ENCODE measurements at places on chromosomes 5 and 9. TPM values are rescaled to one million over a fixed set of nuclear protein-coding genes. Genes with fewer than 3 reads are reported as not detected.

DNA sequence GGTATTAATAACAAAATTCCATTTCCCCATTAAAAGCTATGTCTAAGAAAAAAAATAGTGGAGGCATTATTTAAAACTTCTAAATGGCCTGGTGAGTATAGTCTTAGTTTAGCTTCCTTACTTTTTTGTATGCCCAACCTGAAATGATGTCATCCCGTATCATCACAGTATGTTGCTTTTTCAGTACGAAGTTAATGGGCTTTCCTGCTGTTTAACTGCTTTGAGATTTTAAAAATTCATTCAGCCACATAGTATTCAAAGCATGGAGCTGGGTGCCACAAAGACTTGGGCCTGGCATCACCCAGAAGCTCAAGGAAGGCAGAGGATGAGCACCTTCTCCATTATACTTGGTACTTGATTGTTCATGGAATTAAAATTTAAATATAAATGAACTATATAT lies 7.4 kb downstream of the F2RL2 start:
- no peak overlapping the region for H3K4me3 ChIP-seq
- H3K27me3 ChIP-seq = no peaks in the 10 kb centered on the region
- no peaks in the 10 kb centered on the region for H3K4me1 ChIP-seq
- no peak for DNase-seq
- H3K36me3 ChIP-seq = peaks cover 3% of the 10 kb centered on the region

GRCh38 chr5:76527685-76528161 lies 95.5 kb downstream of the F2RL2 start:
- no peaks in the 10 kb centered on the region for H3K27me3 ChIP-seq
- no peak overlapping the region for H3K27ac ChIP-seq
- H3K4me3 ChIP-seq = no peak overlapping the region
- H3K36me3 ChIP-seq = no peaks in the 10 kb centered on the region
- H3K4me1 ChIP-seq = peaks cover 10% of the 10 kb centered on the region
- DNase-seq = no peak

Gene C5
- 37.8 TPM for total RNA-seq

GRCh38 chr5:150295172-150295634 lies 5.6 kb upstream of the CAMK2A start:
- H3K27ac ChIP-seq = no peak overlapping the region
- H3K27me3 ChIP-seq = no peaks in the 10 kb centered on the region
- H3K36me3 ChIP-seq = no peaks in the 10 kb centered on the region
- DNase-seq = peak; percentile 69
- peaks cover 5% of the 10 kb centered on the region for H3K4me1 ChIP-seq

DNA sequence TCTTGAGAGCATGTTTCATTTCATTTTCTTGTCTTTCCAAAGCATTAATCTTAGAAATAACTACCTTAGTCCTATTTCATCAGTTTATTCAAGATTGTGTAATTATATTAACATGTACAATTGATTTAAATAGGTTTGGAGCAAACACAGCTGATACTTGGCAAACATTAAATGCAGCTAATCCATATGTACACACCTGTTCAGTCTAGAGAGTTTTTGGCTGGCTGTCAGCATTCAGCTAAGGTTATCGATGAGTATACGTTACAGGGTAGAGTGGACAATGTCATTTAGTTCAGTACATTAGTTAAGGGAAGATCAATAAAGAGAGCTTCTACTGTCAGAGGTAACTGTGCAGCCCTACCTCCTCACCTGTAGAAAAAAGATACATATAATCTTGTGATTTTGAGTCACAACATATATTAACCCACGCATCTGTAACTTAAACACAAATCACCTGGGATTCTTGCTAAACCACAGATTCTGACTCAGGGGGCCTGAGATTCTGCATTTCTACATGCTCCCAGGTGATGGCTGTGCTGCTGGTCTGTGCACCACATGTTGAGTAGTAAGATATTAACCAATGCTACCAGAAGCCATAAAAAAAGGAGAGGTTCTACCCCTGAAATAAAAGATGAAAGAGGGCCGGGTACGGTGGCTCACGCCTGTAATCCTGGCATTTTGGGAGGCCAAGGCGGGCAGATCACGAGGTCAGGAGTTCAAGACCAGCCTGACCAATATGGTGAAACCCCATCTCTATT lies 34.1 kb upstream of the PCA3 start:
- H3K27ac ChIP-seq = no peak overlapping the region
- no peaks in the 10 kb centered on the region for H3K36me3 ChIP-seq
- H3K27me3 ChIP-seq = no peaks in the 10 kb centered on the region
- DNase-seq = no peak
- no peaks in the 10 kb centered on the region for H3K4me1 ChIP-seq
- no peak overlapping the region for H3K4me3 ChIP-seq

DNA sequence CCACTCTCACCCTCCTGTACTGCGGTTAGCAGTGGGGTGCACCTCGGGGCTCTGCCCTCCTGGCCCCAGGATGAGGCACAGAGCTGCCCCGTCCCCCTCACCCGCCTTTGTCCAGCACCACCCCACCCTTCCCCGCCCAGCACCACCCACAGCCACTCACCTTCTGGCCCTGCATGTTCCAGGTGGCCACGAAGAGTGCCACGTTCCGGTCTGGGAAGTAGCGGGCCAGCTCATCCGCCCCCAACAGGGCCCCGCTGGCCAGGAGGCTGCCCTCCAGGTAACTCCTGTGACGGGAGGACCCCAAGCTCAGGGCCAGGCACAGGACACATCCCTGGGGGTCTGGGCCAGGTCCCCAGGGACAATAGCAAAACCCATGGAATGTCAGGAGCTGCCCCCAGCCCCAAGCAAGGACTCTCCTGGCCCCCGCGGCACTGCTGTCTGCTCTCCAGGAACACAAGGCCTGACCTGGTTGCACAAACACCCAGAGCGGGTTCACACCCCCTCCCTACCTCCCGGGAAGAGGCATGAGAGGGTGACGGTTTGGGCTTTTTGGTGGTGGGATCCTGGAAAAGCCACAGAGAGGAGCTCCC lies 5.0 kb downstream of the INPP5E start:
- no peak overlapping the region for H3K27ac ChIP-seq
- H3K4me1 ChIP-seq = peaks cover 16% of the 10 kb centered on the region
- H3K4me3 ChIP-seq = no peak overlapping the region

Gene PAPPA
- total RNA-seq = 2.9 TPM

DNA sequence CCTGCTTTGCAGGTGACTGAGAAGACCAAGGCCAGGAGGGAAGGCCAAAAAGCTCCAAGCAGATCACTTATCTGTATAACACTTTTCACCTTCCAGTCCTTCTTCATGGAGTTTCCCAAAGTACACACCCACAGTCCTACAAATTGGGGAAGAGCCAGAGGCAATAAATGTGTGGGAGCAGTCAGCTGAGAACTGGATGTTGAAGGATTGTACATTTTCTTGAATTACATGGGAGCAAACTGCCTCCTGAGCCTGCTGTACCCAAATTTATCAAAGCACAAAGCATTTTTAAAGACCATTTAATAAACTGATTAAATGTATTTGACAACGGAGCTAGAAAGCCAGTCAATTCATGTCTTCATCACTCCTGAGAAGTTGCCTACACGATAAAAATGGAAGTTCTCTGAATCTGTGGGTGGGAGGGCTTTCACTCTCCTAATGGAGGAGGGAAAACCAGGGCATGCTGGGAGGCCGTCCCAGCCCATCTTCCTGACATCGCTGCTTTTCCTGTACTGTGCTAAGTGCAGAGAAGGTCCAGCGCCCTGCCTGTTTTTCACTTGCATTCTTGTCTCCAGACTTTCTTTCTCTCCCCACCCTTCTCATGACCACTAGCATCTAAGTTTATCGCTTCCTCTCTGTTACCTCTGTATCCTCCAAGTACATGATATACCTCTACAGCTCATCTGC lies 79.0 kb downstream of the KCNIP1 start:
- no peaks in the 10 kb centered on the region for H3K27me3 ChIP-seq
- no peak for DNase-seq
- no peak overlapping the region for H3K4me3 ChIP-seq
- no peaks in the 10 kb centered on the region for H3K4me1 ChIP-seq
- no peak overlapping the region for H3K27ac ChIP-seq

- no peaks in the 10 kb centered on the region for H3K27me3 ChIP-seq
- peaks cover 15% of the 10 kb centered on the region for H3K4me1 ChIP-seq
- H3K27ac ChIP-seq = no peak overlapping the region
These were observed 2.1 kb upstream of the MLLT3 start for GRCh38 chr9:20624201-20625002.

GRCh38 chr5:13673511-13673910 lies 271.0 kb downstream of the DNAH5 start:
- no peaks in the 10 kb centered on the region for H3K27me3 ChIP-seq
- no peaks in the 10 kb centered on the region for H3K4me1 ChIP-seq
- no peak for DNase-seq
- no peak overlapping the region for H3K4me3 ChIP-seq
- H3K36me3 ChIP-seq = no peaks in the 10 kb centered on the region

GRCh38 chr5:21121213-21121612 lies 1133.2 kb upstream of the CDH18 start:
- H3K27ac ChIP-seq = no peak overlapping the region
- H3K27me3 ChIP-seq = no peaks in the 10 kb centered on the region
- DNase-seq = no peak
- no peak overlapping the region for H3K4me3 ChIP-seq

Gene IGFBPL1
- 0.87 TPM for total RNA-seq

- H3K27me3 ChIP-seq = no peaks in the 10 kb centered on the region
- no peaks in the 10 kb centered on the region for H3K36me3 ChIP-seq
- no peaks in the 10 kb centered on the region for H3K4me1 ChIP-seq
- H3K4me3 ChIP-seq = no peak overlapping the region
- no peak for DNase-seq
These were observed 332.4 kb downstream of the CDH18 start for GRCh38 chr5:19655627-19656026.

Gene HK3
- 50.5 TPM for total RNA-seq

DNA sequence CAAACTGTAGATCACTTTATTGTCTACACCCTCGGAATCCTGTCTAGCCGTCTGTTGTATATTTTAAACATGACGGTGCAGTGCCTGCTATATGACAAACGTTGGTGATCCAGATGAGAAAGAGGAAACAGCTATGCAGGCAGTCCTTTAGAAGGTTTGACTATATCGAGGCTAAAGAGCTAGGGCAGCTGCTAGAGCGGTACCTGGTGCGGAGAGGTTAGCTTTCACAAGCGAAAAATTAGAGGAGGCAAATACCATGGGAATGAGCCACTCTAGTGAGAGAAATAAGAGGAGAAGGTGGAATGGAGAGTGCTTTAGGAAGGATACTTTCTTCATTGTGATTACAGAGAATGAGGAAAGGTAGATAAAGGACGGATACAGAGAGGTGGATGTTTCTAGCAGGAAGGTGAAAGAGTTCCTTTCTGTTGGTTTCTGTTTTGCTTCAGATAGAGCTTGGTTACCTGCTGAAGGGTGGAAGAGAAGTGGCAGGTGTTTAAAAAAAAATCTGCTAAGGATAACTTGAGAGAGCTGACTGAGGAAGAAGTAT lies 959 bp upstream of the FBXL17 start:
- DNase-seq = no peak
- H3K4me3 ChIP-seq = peak overlapping the region; percentile 95
- peaks cover 27% of the 10 kb centered on the region for H3K4me1 ChIP-seq
- no peaks in the 10 kb centered on the region for H3K27me3 ChIP-seq

DNA sequence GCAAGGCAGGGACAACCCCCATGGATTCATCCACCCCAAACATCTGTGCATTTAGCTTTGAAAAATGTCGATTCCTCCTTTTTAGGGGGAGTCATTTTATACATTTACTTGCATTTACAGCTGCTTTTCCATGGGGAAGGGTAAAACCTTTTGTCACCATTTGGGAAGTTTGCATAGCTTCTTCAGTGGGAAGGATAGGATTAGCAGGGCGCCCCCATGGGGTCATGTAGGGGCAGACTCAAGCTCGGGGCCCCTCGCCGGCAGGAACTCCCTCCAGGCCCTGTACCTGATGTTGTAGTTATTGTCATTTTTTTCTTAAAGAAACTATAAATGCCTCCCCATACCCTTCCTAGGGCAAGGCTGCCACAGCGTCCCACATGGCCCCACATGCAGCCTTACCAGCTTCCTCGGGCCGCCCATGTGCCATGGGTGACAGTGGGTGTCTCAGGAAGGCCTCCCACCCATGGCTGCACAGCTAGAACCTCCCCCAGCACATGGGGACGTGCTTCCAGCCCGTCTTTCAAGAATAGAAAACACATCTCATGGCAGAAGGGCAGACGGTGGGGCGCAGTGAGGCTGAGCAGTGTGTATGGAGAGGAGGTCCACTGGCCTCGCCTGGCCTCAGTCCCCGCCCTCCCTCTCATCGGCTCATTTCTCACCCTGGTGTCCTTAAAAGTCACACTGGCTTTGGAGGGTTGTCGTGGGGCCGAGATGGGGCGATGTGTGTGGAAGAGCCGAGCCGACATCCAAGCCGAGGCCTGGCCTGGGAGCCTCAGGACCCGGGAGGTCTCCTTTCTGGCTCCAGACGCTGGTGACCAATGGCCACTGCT lies 76.1 kb upstream of the OTULINL start:
- no peak overlapping the region for H3K4me3 ChIP-seq
- no peak for DNase-seq
- no peaks in the 10 kb centered on the region for H3K27me3 ChIP-seq
- peaks cover 64% of the 10 kb centered on the region for H3K36me3 ChIP-seq

DNA sequence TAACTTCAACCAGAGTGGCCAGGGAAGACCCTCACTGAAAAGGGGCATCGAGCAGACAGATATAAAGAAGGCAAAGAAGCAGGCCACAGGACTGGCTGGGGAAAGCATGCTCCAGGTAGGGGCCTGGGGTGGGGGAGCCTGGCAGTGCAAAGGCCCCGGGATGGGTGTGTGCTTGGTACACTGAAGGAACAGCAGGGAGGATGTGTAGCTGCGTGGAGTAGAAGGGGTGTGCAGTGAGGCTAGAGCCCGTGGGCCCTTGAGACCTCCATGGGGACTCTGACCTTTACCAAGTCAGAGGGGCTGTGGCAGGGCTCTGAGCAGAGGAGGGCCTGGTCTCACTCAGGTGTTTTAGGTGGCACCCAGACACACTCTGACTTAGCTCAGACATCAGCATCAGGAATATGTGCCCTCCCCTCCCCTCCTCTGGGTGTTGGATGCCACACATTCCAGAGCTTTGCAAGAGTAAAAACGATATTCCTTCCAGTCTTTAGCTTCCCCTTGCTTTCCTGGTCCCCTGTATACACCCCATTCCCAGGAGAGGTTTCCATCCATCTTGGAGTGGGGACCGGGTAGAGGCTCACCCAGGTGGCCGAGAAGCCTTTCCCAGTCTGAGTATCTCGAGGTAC lies 7.6 kb downstream of the TRIM7 start:
- no peaks in the 10 kb centered on the region for H3K27me3 ChIP-seq
- no peak overlapping the region for H3K4me3 ChIP-seq
- no peak overlapping the region for H3K27ac ChIP-seq

- no peaks in the 10 kb centered on the region for H3K4me1 ChIP-seq
- no peak overlapping the region for H3K27ac ChIP-seq
- DNase-seq = no peak
- no peaks in the 10 kb centered on the region for H3K27me3 ChIP-seq
- no peak overlapping the region for H3K4me3 ChIP-seq
These were observed 43.2 kb downstream of the RFK start for GRCh38 chr9:76351006-76351405.

- no peaks in the 10 kb centered on the region for H3K27me3 ChIP-seq
- H3K4me1 ChIP-seq = peaks cover 7% of the 10 kb centered on the region
- no peak for DNase-seq
- no peak overlapping the region for H3K27ac ChIP-seq
- H3K4me3 ChIP-seq = no peak overlapping the region
These were observed 91.7 kb upstream of the KLF9 start for GRCh38 chr9:70506159-70506558.
